ENCODE measurements at places on chromosomes 6 and 20.

DNA sequence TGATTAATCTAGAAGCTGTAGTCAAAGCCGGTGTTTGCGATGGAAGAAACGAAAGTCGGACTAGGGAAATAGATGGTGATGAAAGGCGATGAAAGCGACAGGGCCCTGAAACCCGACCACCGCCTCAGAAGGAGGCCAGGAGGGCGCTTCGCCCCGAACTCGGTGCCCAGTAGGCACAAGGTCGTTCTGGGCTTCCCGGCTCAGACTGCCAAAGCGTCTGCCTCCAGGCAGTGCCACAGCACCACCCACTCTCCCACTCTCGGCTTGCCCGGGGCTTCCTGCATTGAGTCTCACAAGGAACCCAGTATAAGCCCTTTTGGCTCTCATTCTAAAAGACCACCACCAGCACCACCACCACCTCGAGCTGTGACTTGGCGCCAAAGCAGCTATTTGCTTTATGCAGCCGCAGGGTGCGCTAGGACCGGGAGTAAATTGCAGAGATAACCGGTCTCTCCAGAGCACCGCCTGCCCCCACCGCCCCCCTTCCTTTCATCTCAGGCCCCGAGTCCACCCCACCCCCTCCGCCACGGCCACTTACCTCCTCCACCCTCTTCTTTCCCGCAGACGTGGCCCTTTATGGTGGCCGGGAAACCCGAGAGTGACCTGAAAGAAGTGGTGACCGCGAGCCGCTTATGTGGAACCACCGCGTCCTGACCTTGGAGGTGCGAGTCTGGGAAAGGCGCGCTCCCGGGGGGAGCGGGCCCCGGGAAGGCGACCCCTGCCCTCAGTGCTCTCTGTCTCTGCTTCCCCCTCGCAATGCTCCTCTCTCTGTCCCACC lies 2.4 kb downstream of the TCF21 start:
- DNase-seq = no peak

DNA sequence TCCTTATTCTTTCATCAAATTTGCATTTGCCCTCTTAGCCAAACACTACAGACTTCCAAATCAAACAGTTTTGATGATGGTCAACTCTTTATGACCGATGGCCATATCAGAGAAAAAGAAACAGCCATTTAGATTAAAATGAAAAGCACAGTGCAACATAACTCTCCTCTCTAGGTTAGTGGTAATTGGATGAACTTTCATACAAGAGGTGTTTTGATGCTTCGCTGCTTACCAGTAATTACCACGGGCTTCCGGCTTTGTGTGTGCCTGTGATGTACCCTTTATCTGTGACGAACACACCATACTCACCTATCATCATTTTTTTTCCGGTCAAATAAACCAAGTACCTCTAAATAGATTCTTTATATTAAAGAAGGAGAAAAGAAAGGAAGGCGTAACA lies 181.8 kb downstream of the FOXA2 start:
- no peak for DNase-seq

GRCh38 chr20:15900443-15900842 lies 672.8 kb downstream of the KIF16B start:
- DNase-seq = no peak

DNA sequence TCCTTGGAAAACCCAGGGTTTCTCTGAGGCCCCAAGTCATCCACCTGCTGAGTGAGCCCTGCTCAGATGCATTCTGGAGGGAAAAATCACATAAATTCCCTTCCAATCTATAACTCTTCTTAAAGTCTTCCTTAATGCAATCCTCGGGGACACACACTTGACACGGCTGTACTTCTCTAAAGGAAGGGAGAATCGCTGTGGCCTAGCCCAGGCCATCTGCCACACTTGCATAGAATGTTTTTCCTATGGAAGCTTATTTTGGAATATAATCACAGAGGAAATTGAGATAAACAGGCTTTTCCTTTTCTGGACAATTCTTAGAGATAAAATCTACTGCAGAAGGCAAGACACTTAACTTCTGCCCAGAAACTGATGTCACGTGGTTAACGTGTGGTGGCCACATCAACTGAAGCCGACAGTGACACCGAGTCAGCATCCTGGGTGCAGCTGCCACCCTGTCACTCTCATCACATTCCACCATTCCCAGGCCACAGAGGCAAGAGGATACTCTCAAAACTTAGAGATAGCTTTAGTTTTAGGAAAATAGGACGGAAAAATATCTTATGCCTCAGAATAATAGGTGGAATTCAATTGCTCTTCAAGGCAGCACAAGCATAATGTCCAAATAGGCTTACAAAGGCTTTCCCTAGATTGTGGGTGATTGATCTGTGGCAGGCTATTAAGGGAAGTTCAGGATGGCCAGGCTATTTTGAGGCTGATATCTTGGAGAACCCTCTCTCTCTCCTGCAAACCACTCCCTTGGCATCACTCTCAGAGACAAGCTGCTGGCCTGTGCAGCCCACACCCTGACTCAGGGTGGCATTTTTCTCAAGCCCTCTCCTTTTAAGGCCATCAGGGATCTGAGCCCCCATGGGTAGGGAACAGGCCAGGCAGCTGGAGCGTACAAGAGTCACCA lies 29.6 kb downstream of the PSMB1 start:
- DNase-seq = no peak
